Activated T-helper 9 cell treated with anti-CD3 and anti-CD28 coated beads, Interleukin-2, amount 50 U/mL, for 16 hours (primary cell): ENCODE measurements at places on chromosomes 12 and 14.

DNA sequence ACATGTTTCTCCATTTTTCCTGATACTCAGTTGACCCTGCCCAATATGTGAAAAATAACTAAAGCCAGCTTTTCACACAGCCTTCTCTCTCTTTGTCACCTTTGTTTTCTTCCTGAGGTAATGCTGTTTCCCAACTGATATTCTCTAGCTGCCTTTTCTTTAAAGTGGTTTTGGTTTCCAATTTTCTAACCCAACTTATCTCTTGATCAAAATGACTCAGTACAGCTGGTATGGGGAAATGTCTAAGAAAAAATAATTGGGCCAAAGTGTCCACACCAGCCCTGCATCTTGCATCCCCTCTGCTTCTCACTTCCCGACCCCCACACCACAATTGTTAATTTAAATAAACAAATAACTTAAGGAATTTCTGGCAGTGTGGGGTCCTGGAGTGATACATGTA, 193.8 kb downstream of the SYT1 start:
- no peak for DNase-seq

GRCh38 chr14:56136571-56137452, 18.6 kb downstream of the PELI2 start:
- no peak for DNase-seq

DNA sequence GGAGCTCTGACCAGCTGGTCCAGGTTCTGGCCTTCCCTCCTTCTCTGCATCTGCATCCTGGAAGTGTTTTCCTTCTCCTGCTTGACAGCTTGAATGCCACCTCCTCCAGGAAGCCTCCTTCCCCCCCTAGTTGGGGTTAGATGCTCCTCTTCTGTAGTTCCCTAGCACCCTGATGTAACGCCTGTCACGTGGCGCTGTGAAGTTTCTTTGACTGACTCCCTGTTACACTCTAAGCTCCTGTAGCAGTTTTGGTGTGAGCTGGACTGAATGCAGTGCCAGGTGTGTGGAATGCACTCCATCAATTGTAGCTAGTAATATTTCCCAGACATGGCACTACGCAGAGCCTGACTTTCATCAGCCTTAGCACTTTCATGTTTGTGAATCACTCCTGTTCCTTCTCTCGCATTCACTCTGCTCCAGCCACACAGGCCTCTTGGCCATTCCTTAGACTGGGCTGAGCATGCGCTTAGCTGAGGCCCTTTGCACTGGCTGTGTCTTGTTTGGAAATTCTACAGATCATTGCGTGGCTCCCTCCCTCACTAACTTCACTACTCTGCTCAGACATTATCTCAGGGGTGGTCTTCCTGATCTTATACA, 2.1 kb upstream of the FAIM2 start:
- DNase-seq: no peak

DNA sequence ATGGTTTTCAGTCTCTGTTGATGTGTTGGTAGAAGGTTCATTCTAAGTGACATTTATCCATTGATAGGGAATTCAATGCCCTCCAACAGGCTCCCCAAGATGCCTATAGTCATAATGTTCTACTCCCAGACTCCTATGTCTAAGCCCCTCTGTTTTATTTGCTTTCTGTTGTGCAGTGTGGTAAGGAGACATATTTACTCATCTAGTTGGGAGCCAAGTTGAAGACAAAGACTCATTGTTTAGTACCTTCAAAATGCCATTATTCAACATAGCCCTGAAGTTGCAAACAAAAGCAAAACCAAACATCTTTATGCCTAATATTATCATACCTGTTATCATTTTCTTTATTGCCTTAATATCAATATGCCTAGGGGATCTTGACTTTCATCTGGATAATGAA, 302.1 kb downstream of the RMST start:
- no peak for DNase-seq

DNA sequence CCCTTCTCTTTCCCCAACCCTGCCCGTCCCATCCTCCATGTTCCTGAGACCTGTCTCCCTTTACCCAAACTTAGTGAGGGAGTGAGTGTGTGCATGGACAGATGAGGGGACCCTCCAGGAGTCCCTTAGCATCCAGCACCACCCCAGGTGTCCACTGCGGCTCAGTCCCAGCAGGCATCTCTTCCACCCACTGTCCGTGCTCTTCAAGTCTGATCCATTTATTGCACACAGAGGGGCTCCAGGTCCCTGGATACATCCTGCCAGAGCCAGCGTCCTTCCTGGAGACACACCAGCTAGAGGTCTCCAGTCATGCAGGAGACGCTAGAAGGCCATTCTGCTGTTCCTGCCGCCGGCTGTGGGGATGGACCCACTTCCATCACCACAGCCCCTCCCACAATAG, 239.2 kb downstream of the ADGRD1 start:
- DNase-seq: no peak
